ENCODE measurements at places on chromosomes 7 and 10.

GRCh38 chr7:134212576-134213546, 85.7 kb downstream of the LRGUK start:
- H3K4me3 ChIP-seq: no peak overlapping the region
- DNase-seq: no peak
- peaks cover 13% of the 10 kb centered on the region for H3K27me3 ChIP-seq
- no peaks in the 10 kb centered on the region for H3K4me1 ChIP-seq
- H3K36me3 ChIP-seq: no peaks in the 10 kb centered on the region
- H3K27ac ChIP-seq: no peak overlapping the region

GRCh38 chr10:124903111-124903510, 38.8 kb upstream of the ZRANB1 start:
- H3K27me3 ChIP-seq: peaks cover 11% of the 10 kb centered on the region
- peaks cover 3% of the 10 kb centered on the region for H3K4me1 ChIP-seq
- DNase-seq: no peak

DNA sequence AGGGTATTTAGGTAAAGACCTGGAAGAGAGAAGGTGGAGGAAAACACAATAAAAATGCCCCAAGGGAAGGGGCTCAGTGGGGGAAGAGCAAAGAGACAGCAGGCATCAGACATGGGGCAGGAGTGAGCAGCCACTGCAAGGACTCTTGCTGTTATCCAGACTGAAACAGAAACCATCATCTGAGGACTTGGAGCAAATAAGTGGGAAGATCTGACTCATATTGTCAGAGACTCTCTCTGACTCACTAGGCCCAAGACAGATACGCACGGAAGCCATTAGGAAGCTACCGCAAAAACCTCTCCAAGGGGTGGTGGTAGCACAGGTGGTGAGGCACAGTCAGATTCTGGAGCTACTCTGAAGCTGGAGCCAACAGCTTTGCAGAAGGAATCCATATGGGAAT, 110.7 kb downstream of the RNF32 start:
- H3K27ac ChIP-seq: no peak overlapping the region
- no peaks in the 10 kb centered on the region for H3K27me3 ChIP-seq
- peak; percentile 80 for DNase-seq
- peaks cover 23% of the 10 kb centered on the region for H3K4me1 ChIP-seq
- H3K36me3 ChIP-seq: peaks cover 27% of the 10 kb centered on the region
- H3K4me3 ChIP-seq: no peak overlapping the region

- DNase-seq: no peak
- H3K4me1 ChIP-seq: peaks cover 3% of the 10 kb centered on the region
- no peak overlapping the region for H3K4me3 ChIP-seq
- H3K27ac ChIP-seq: no peak overlapping the region
- no peaks in the 10 kb centered on the region for H3K27me3 ChIP-seq
Observed at GRCh38 chr10:102545265-102545871, 41.6 kb downstream of the SUFU start.

DNA sequence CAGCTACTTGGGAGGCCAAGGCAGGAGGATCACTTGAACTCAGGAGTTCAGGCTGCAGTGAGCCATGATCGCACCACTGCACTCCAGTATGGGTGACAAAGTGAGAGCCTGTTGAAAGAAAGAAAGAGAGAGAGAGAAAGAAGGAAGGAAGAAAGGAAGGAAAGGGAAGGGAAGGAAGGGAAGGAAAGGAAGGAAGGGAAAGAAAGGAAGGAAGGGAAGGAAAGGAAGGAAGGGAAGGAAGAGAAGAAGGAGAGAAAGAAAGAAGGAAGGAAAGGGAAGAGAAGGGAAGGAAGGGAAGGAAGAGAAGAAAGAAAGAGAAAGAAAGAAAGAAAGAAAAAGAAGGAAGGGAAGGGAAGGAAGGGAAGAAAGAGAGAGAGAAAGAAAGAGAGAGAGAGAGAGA, 61.5 kb downstream of the CLIP2 start:
- no peak overlapping the region for H3K27ac ChIP-seq
- H3K27me3 ChIP-seq: no peaks in the 10 kb centered on the region

- no peaks in the 10 kb centered on the region for H3K36me3 ChIP-seq
- no peak overlapping the region for H3K27ac ChIP-seq
- no peaks in the 10 kb centered on the region for H3K27me3 ChIP-seq
- H3K4me1 ChIP-seq: no peaks in the 10 kb centered on the region
- no peak overlapping the region for H3K4me3 ChIP-seq
Observed at GRCh38 chr7:10672186-10672585, 301.5 kb upstream of the PHF14 start.

- H3K36me3 ChIP-seq: no peaks in the 10 kb centered on the region
- no peaks in the 10 kb centered on the region for H3K4me1 ChIP-seq
- H3K27ac ChIP-seq: no peak overlapping the region
- no peaks in the 10 kb centered on the region for H3K27me3 ChIP-seq
- H3K4me3 ChIP-seq: no peak overlapping the region
- no peak for DNase-seq
Observed at GRCh38 chr10:107971973-107972372, 807.5 kb upstream of the SORCS1 start.

- no peak overlapping the region for H3K27ac ChIP-seq
- no peaks in the 10 kb centered on the region for H3K27me3 ChIP-seq
- H3K4me3 ChIP-seq: no peak overlapping the region
- DNase-seq: no peak
Observed at GRCh38 chr7:138249975-138250374, 173.7 kb downstream of the AKR1D1 start.

GRCh38 chr10:124525751-124526600, 64.4 kb downstream of the LHPP start:
- H3K4me3 ChIP-seq: no peak overlapping the region
- peaks cover 4% of the 10 kb centered on the region for H3K27me3 ChIP-seq
- peaks cover 3% of the 10 kb centered on the region for H3K4me1 ChIP-seq
- no peak overlapping the region for H3K27ac ChIP-seq

DNA sequence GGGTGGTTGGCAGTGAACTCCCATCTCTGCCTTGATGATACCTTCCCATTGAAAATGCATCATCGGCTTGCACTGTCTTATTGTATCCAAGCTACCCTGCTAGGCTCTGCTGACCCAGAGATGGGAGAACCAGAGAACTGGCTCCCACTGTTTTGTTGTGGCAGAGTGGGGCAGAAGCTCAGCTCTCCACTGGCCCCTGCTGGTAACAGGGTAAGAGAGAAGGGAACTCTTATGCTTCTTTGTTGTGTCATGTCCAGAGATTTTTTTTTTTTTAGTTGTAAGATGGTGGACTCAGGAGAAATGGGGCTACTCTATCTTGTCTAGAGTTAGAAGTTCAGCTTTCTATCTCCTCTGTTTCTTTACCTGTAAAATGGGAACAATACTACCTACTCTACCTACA, 100.5 kb upstream of the SDK1 start:
- H3K36me3 ChIP-seq: no peaks in the 10 kb centered on the region
- no peaks in the 10 kb centered on the region for H3K4me1 ChIP-seq
- H3K27ac ChIP-seq: no peak overlapping the region
- peaks cover 5% of the 10 kb centered on the region for H3K27me3 ChIP-seq
- H3K4me3 ChIP-seq: no peak overlapping the region
- no peak for DNase-seq

GRCh38 chr7:130385600-130386066, 5.3 kb downstream of the CPA1 start:
- no peak for DNase-seq
- no peaks in the 10 kb centered on the region for H3K36me3 ChIP-seq
- H3K27ac ChIP-seq: no peak overlapping the region

DNA sequence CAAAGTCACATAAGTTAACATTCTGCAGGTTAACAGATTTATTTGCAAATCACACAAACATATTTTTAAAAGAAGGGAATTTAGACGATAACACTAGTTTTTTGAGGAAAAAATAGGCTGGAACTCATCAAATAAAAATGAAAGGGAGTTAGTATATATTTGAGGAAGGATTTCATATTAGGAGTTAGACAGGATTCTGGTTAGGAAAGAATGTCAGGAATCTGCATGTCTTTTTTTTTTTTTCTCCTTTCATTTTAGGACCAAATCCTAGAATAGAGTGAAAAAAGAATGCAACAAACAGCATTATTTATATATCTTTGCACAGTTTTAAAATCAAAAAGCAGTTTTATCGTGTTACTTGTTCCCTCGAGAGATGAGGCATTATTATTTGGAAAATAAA, 8.9 kb upstream of the TRDMT1 start:
- no peak for DNase-seq
- no peaks in the 10 kb centered on the region for H3K27me3 ChIP-seq
- H3K36me3 ChIP-seq: peaks cover 23% of the 10 kb centered on the region
- H3K4me3 ChIP-seq: no peak overlapping the region
- no peak overlapping the region for H3K27ac ChIP-seq

DNA sequence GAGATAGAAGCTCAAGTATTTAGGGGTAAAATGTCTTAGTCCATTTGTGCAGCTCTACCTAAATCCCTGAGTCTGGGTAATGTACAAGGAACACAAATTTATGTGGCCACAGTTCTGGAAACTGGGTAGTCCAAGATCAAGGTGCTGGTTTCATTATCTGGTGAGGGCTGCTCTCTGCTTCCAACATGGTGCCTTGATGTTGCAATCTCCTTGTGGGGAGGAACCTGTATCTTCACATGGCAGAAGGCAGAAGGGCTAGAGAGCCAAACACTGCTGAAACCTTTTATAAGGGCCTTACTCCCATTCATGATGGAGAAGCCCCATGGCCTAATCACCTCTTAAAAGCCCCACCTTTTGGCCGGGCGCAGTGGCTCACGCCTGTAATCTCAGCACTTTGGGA, 8.7 kb upstream of the BAZ1B start:
- no peak overlapping the region for H3K27ac ChIP-seq
- H3K36me3 ChIP-seq: peaks cover 9% of the 10 kb centered on the region
- H3K4me1 ChIP-seq: peaks cover 13% of the 10 kb centered on the region
- no peak overlapping the region for H3K4me3 ChIP-seq

GRCh38 chr10:21184216-21184615, 287.1 kb upstream of the NEBL start:
- no peaks in the 10 kb centered on the region for H3K27me3 ChIP-seq
- H3K36me3 ChIP-seq: no peaks in the 10 kb centered on the region
- no peak overlapping the region for H3K27ac ChIP-seq
- H3K4me1 ChIP-seq: no peaks in the 10 kb centered on the region

GRCh38 chr10:50396491-50397311, 145.4 kb upstream of the ASAH2 start:
- peak overlapping the region; percentile 80 for H3K4me3 ChIP-seq
- peaks cover 7% of the 10 kb centered on the region for H3K36me3 ChIP-seq
- H3K27me3 ChIP-seq: no peaks in the 10 kb centered on the region

DNA sequence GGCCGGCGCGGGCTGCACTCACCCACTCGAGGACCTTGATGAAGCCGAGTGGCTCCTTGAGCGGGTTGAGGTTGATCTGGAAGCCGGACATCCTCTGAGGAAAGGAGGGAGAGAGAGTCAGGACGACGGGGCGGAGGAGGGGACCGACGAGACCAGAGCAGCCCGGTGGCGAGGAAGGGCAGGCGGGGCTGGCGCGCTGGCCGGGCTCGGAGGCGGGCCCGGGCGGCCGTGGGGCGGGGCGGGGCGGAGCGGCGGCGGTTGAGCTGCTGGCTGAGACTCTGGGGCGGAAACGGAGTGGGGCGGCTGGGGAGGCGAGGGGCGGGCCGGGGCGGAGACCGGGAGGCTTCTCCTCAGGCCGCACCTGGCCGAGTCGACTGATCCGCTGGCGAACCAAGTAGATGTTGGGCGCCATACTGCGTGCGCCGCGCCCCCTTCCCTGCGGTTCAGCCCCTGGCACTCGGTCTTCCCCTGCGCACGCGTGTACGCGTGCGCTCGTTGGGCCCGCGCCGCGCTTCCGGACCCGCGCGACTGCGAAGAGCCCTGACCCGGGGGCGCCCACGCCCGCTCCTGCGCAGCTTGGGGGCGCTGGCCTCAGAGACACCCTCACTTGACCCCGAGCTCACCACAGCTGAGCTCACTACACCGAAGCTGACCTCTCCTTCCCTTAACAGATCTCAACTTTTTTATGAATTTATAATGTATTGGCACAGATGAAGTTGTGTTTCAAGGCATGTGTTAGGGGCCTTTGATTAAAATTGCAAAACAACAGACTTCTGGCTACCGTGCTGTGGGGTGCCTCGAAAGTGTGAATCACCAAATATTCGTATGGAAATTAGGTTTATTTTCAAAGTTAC, at the start of gene SYPL1:
Gene SYPL1, minus strand, starts transcription at position 195 of the 854 bp plus-strand sequence. Its CDS starts 104 bp downstream, at position 91.
- H3K4me3 ChIP-seq: peak within 1 kb of the TSS; percentile 92
- peak within 1 kb of the TSS; percentile 93 for H3K27ac ChIP-seq
- DNase-seq: peak; percentile 88
- no peaks in the 10 kb centered on the region for H3K27me3 ChIP-seq
- H3K4me1 ChIP-seq: peaks cover 44% of the 10 kb centered on the region

GRCh38 chr10:43258562-43259212, 8.2 kb downstream of the RASGEF1A start:
- H3K36me3 ChIP-seq: no peaks in the 10 kb centered on the region
- H3K27me3 ChIP-seq: peaks cover 7% of the 10 kb centered on the region
- no peak overlapping the region for H3K4me3 ChIP-seq
- DNase-seq: no peak
- no peaks in the 10 kb centered on the region for H3K4me1 ChIP-seq

- DNase-seq: no peak
- no peaks in the 10 kb centered on the region for H3K4me1 ChIP-seq
- no peak overlapping the region for H3K4me3 ChIP-seq
- no peaks in the 10 kb centered on the region for H3K36me3 ChIP-seq
- no peaks in the 10 kb centered on the region for H3K27me3 ChIP-seq
Observed at GRCh38 chr7:4242706-4243105, 439.4 kb upstream of the FOXK1 start.

GRCh38 chr7:65892835-65893234, 20.0 kb downstream of the VKORC1L1 start:
- no peak for DNase-seq
- no peaks in the 10 kb centered on the region for H3K27me3 ChIP-seq
- H3K4me1 ChIP-seq: no peaks in the 10 kb centered on the region
- no peak overlapping the region for H3K27ac ChIP-seq
- H3K4me3 ChIP-seq: no peak overlapping the region
- peaks cover 15% of the 10 kb centered on the region for H3K36me3 ChIP-seq

DNA sequence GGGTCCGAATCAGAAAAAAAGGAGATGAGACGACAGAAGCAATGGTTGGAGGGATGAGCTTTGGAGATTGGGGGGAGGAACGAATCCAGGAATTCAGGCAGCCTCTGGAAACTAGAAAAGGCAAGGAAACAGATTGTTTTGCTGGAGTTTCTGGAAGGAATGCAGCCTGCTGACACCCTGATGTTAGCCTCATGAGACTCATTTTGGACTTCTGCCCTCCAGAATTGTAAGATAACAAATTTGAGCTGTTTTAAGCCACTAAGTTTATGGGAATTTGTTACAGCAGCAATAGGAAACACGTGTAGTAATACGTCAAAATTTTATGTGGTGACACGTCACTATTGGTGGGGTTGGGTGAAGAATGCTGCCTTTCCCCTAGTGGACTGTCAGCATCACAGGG, 25.6 kb upstream of the NPS start:
- H3K4me1 ChIP-seq: no peaks in the 10 kb centered on the region
- no peak overlapping the region for H3K27ac ChIP-seq
- no peaks in the 10 kb centered on the region for H3K36me3 ChIP-seq
- no peak overlapping the region for H3K4me3 ChIP-seq

- no peak overlapping the region for H3K4me3 ChIP-seq
- H3K27ac ChIP-seq: no peak overlapping the region
- H3K27me3 ChIP-seq: no peaks in the 10 kb centered on the region
- H3K4me1 ChIP-seq: no peaks in the 10 kb centered on the region
- no peak for DNase-seq
- H3K36me3 ChIP-seq: no peaks in the 10 kb centered on the region
Observed at GRCh38 chr10:44394696-44395381, 9.9 kb upstream of the CXCL12 start.

- peaks cover 4% of the 10 kb centered on the region for H3K4me1 ChIP-seq
- no peak overlapping the region for H3K4me3 ChIP-seq
- H3K27ac ChIP-seq: no peak overlapping the region
- H3K36me3 ChIP-seq: no peaks in the 10 kb centered on the region
Observed at GRCh38 chr7:80127412-80128160, 7.0 kb upstream of the GNAI1 start.

All from T-helper 2 cell treated with Interferon-gamma antibody and Interleukin-4, amounts not matched to agents 5 μg/mL and 100 μg/mL, for 36 hours (primary cell).